ENCODE measurements at places on chromosomes 2 and 18.

- no peak for DNase-seq
These were observed 228.6 kb downstream of the SETBP1 start for GRCh38 chr18:44909191-44909719.

DNA sequence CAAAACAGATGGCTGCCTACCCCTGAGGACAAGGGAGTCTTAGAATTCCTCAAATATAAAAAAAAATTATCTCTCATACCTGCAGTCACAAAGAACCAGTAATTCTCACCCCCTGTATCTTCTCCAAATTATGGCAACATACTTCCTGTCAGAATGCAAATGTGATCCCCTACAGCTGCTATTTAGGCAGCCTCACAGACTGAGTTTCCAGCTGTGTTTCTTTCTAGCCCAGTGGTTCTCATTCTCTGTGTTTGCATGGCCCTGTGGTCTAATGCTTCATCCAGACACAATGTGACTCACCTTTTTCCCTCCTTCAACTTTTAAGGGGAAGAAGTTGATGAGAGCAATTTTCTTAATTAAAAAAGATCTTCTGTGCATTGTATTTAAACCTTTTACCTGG is 726.3 kb downstream of the TSN start:
- no peak for DNase-seq

DNA sequence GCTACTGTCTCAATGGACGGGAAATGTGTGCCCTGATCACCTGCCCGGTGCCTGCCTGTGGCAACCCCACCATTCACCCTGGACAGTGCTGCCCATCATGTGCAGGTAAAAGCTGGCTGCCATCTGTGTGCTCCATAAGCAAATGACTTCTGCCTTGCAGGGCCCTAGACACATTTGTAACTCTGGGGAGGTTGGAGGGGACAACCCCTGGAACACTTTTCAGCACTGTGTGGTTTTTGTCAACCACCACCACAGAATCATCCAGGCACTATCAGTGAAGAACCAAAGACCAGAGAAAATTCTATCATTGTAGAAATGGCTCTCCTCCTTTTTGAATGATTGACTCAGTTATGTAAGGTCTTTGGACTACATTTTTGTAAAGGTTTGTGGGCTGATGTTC is 84.3 kb downstream of the FEZ2 start:
- DNase-seq: no peak

DNA sequence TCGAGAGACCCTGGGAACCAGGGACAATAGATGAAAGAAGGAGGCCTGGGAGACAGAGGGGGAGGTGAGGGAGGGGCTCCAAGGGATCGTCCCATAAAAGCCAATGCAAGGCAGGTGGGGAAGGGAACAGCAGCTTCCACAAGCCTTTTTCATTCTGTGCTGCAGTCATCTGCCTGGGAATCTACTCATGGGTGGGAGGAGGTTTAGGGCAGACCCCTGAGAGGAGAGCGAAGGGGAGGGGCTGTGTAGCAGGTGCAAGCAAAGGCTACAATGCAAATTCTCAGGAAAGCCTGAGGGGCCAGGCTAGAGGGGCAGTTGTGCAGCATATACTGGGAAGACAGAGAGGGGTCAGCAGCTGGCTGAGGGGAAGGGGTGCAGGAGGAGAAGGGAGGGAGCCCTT is 135.4 kb downstream of the SETBP1 start:
- DNase-seq: no peak

GRCh38 chr2:43427032-43427424 is 168.8 kb downstream of the THADA start:
- no peak for DNase-seq

GRCh38 chr2:25251071-25251421 is 82.7 kb upstream of the POMC start:
- DNase-seq: no peak

- no peak for DNase-seq
These were observed 415.1 kb upstream of the CHST9 start for GRCh38 chr18:27600245-27600644.

- DNase-seq: no peak
These were observed 124.8 kb downstream of the SCG2 start for GRCh38 chr2:223477318-223477717.

- DNase-seq: no peak
These were observed 1140.4 kb downstream of the LRP1B start for GRCh38 chr2:140990416-140990815.

DNA sequence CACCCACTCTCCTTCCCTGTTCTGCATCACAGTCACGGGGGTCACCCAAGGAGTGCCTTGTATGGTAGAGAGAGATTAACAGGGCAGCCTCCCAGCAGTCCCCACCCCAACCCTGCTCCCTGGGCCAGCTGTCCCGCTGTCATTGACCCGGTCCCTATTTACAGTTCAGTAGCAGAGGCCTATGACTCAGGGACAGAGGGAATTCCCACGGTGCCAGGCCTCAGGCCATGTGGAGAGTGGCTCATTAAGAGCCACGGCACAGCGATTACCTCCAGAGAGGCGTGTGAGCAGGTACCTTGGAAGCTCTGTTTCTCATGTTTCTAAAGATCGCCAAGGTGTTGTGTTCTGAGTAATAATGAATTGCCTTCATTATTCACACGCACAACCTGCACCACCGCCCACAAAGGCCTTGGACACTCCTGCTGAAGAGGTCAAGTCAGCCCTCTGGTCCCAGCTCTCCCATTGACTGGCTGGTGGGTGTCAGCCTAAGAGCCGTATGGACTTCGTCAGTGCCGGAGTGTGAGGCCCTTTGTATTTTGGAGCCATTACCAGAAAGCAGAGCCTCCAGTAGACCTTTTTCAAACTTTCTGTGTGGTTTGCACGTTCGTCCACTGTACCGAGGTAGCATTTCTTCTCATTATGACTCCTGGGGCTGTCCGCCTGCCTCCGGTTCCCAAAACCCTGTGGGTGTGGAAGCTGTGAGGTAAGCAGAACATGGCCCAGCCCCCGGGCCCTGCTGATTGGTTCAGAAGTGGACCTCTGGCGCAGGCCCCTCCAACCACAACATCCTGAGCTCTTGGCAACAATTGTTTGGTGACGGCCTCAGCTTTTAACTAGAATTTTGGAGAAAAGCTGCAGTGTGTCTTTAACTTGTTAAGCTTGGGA is 47.0 kb downstream of the SERTAD2 start:
- DNase-seq: peak; percentile 64

- no peak for DNase-seq
These were observed 33.0 kb downstream of the REEP1 start for GRCh38 chr2:86304416-86304815.

DNA sequence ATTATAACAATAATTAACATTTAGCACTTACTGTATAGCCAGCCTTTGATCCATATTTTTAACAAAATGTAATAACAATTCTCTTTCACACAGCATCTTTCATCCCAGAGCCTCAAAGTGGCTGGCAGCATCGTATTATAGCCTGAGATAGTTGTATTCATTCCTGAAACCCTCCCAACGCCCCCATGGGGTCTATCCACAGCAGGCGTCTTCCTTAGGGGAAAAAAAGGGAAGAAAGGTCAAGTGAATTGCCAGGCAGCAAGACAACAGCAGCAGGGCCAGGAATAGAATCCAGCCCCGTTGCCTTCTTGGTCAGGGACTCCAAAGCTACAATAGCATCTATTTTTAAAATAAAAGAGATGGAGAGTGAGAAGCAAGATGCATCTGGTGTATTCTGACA is 424.4 kb upstream of the ID2 start:
- no peak for DNase-seq

DNA sequence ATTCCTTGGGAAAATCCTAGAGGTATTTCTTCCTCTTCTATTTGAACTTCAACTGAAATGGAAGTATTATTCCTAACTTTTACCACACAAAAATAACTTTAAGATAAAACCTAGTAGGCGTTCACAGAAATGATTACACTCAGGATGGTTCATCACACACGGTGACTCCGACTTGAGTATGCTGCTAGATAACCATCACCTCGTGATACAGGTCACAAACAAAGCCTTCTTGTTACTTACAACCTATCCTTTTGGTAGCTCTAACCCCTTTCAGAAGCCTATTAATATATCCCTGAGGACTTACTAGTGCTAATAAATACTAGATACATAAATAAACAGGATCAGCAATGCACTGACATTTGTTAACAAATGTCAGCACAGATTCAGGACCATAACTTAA is 101.0 kb upstream of the DNER start:
- DNase-seq: no peak

- DNase-seq: no peak
These were observed 68.8 kb upstream of the SERTAD2 start for GRCh38 chr2:64722291-64723044.

DNA sequence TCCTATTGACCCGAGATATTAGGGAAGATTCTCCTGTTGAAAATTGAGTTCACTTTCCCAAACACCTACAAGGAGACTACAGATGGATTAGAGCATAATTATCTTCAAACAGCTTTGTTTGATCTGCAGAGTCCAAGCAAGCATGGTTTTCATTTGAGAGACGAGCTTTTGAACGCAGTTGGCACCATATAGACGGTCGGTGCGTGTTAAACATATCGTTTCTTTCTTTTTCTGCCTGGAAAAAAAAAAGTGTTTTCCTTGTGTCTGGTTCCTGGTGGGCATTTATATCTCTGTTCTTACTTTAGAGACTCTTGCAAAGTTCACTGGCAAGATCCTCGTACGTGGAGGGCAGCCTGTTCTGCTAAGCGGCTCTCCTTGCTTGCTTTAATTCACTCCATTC is 248.9 kb downstream of the TMEM182 start:
- no peak for DNase-seq

DNA sequence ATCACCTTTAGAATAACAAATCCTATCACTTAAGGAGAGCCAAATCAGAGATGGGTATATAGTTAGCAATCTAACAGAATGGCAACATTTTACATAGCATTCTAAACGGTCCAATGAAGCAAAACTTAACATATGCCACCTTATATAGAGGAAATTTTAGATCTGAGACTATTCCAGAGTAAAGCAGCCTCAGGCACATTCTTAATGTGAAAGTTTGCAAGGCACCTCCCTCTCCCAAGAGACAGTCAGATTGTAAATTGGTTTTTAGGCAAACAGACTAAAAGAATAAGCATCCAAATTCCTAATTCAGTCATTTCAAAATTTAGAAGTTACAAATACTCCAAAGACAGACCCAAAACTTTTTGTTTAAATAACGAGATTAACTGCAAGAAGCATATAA is 292.9 kb downstream of the STK39 start:
- DNase-seq: no peak

- DNase-seq: no peak
These were observed 8.2 kb downstream of the WDR54 start for GRCh38 chr2:74429487-74430451.

DNA sequence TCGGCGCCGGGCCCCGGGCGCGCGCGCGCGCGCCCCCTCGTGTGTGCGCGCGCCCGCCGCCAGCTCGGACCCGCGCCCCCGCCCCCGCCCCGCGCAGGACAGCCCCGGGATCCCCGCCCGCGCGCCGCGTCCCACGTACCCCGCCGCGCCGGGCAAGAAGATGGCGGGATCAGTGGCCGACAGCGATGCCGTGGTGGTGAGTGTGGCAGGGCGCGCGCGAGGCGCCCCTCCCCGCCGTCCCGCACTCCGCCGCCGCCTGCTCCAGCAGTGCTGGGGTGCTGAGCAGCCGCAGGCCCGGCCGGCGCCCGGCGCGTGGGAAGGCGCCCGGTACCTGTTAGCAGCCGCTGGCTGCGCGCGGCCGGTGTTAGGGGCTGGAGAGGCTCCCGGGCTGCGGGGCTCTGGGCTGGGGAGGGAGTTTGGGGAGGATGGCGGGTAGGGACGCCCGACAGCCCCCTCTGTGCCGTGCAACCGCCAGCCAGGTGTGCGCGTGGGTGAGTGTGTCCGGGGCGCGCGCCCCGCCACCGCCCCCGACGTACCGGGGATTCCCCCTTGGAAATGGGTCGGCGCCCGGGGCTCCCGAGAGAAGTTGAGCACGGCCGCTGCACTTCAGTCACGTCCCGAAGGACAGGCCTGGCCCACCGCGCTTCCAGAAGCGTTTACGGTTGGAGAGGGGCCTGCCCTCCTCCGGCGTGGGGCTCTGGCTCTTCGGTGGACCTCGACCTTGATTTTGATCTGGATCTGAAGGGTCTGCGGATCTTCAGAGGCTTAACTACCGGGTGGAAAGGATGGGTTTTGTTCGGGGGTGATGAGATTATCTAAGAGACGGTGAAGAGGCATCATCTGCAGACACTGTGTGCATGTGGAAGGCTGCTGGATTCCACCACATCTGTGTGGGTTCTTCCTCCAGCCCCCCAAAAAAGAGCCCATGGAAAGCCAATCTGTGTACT is 697 bp downstream of the LGALSL start:
- DNase-seq: no peak

DNA sequence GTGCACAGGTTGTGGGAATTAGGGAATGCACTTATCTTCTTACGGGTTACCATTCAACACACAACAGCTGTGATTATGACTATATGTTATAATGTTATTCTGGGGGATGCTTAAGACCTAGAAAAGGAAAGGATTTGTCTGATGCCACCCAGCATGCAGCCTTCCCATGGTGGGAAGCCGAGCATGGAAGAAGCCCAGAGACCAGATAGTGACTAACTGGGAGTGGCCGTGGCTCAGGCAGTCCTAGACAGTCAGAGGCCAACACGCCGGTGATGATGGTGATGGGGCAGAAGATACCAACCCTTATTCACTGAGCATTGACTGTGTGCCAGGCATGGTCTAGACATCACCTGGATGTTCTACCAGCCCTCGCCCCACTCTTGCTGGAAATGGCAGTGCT is 35.9 kb downstream of the CYRIA start:
- no peak for DNase-seq

- no peak for DNase-seq
These were observed 757.6 kb downstream of the NR4A2 start for GRCh38 chr2:155574941-155575340.

GRCh38 chr2:219447242-219448098 is 12.8 kb downstream of the SPEG start:
- DNase-seq: no peak

GRCh38 chr2:11398750-11399437 is 54.5 kb upstream of the ROCK2 start:
- DNase-seq: no peak

DNA sequence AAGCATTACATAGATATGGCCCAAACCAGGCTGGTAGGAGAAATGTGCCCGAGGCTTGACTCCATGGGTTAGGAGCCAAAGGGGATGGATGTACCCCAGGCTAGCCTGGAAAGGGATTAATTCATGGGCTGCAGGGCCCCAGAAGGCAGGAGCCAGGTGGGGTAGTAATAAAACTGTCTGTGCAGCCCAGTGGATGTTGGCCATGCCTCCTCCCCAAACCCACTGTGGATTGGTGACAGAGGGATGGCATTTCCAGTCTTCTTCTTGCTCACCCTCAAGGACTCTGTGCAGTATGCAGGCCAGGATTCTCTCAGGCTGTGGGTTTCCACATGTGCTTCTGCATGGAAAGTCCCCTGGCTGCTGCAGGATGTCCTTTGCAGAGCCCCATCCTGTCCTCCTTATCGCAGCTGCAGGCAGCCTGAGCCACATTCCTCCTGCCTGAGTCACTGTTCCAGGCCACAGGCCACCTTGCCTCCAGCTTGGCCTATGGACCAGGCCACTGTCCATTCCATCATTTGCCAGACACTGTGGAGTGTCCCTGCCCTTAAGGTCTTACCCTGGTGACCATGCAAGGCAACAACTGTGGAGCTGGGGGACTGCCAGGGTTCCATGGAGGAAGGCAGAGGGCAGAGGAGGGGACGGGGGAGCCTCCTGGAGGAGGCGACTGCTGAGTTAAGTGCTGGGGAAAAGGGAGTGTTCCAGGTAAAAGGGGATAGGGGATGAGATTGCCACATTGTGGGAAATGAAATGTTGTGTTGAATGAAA is 38.9 kb downstream of the INO80C start:
- DNase-seq: no peak

Data from stimulated activated CD8-positive, alpha-beta memory T cell treated with anti-CD3 and anti-CD28 coated beads, Interleukin-7, amount 100 ng/mL, for 1 hour (primary cell).